Activated CD8-positive, alpha-beta memory T cell treated with anti-CD3 and anti-CD28 coated beads, Interleukin-2, amount 10 ng/mL, durations not matched to agents 7 days and 5 days (primary cell): ENCODE measurements at places on chromosomes 5 and 9. TPM values are rescaled to one million over a fixed set of nuclear protein-coding genes. Genes with fewer than 3 reads are reported as not detected.

DNA sequence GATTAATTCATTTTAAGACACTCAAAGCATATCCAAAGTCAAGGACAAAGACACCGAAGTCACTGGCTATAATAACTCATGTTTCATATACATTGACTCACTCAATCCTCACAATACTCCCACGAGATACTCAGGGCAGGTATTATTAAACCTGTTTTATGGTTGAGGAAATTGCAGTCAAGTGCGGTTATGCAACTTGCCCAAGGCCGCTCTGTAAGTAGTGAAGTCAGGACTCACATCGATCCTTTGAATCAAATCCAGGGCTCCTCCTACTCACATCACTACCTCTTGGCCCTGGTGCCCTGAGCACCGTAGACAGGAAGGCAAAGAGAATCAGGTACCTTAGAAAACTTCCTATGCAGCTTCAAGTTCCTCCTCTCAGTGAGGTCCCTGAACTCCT lies 87.8 kb upstream of the APC start:
- no peaks in the 10 kb centered on the region for H3K4me1 ChIP-seq
- H3K36me3 ChIP-seq, result no peaks in the 10 kb centered on the region
- H3K4me3 ChIP-seq, result no peak overlapping the region
- H3K27ac ChIP-seq, result no peak overlapping the region

- H3K27me3 ChIP-seq, result no peaks in the 10 kb centered on the region
- no peaks in the 10 kb centered on the region for H3K4me1 ChIP-seq
- no peak overlapping the region for H3K27ac ChIP-seq
- H3K36me3 ChIP-seq, result no peaks in the 10 kb centered on the region
- DNase-seq, result no peak
- no peak overlapping the region for H3K4me3 ChIP-seq
These were observed 2007.1 kb downstream of the EFNA5 start for GRCh38 chr5:105663671-105664070.

Gene ANKRD18A
- total RNA-seq, result 1.5 TPM

Gene ERCC6L2
- total RNA-seq, result 33.0 TPM

DNA sequence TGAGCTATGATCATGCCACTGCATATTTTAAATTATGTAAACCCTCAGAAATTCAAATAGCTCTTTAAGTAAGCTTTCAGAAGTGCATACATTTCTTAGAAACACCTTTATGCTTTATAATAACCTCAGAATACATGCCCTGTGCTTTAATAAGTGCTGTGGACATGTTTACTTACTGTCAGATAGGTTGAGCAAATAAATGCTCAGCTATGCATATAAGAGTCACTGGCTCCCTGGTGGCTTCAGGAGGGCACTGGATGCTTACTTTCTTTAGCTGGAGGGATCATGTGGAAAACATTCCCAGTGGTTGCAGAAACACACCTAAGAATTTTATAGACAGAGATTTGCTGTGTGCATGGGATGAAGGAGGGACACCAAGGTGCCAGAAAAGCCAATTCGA lies 74.4 kb downstream of the PDE6A start:
- no peak for DNase-seq
- H3K27me3 ChIP-seq, result peaks cover 7% of the 10 kb centered on the region
- no peak overlapping the region for H3K4me3 ChIP-seq
- H3K27ac ChIP-seq, result no peak overlapping the region

Gene PROP1
- total RNA-seq, result not detected

- H3K4me3 ChIP-seq, result no peak overlapping the region
- no peak overlapping the region for H3K27ac ChIP-seq
- H3K36me3 ChIP-seq, result no peaks in the 10 kb centered on the region
- no peak for DNase-seq
- no peaks in the 10 kb centered on the region for H3K4me1 ChIP-seq
- no peaks in the 10 kb centered on the region for H3K27me3 ChIP-seq
These were observed 403.9 kb downstream of the ZNF608 start for GRCh38 chr5:124342584-124342983.

GRCh38 chr9:137220317-137221094 lies 1.5 kb downstream of the RNF208 start:
- peaks cover 15% of the 10 kb centered on the region for H3K4me1 ChIP-seq
- no peaks in the 10 kb centered on the region for H3K36me3 ChIP-seq
- no peak overlapping the region for H3K27ac ChIP-seq
- no peak for DNase-seq
- no peak overlapping the region for H3K4me3 ChIP-seq
